Activated naive CD4-positive, alpha-beta T cell treated with anti-CD3 and anti-CD28 coated beads, Interleukin-2, amount 10 ng/mL, durations not matched to agents 7 days and 5 days (primary cell): ENCODE measurements at places on chromosomes 1 and 21.

- DNase-seq: no peak
Observed at GRCh38 chr1:81542196-81542595, 258.5 kb upstream of the ADGRL2 start.

GRCh38 chr1:99352821-99353220, 88.5 kb downstream of the PLPPR4 start:
- no peak for DNase-seq

- DNase-seq: no peak
Observed at GRCh38 chr1:20499718-20500117, 8.2 kb downstream of the MUL1 start.

GRCh38 chr1:206909883-206910318, 11.8 kb downstream of the FCMR start:
- no peak for DNase-seq

- DNase-seq: no peak
Observed at GRCh38 chr1:66705110-66705509, 47.1 kb upstream of the DYNLT5 start.

GRCh38 chr1:46472498-46473181, 17.0 kb upstream of the DMBX1 start:
- DNase-seq: no peak

DNA sequence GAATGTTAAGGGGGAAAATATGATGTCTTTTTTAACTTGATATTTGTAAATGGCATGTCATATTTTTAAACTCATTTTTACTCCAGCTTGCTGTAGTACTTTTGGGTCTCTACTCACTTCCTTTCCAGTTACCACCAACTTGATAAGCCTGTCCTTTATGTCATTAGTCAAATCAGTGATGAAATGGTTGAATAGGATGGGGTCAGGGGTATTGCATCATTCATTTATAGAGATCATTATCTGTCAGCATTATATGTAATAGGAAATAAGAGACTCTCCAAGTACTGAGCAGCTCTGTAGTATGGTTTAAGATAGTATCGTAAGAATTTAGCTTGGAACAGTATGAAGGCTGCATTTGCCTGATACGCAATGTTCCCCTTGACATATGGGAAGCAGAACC, 227.3 kb downstream of the BRINP3 start:
- DNase-seq: no peak

DNA sequence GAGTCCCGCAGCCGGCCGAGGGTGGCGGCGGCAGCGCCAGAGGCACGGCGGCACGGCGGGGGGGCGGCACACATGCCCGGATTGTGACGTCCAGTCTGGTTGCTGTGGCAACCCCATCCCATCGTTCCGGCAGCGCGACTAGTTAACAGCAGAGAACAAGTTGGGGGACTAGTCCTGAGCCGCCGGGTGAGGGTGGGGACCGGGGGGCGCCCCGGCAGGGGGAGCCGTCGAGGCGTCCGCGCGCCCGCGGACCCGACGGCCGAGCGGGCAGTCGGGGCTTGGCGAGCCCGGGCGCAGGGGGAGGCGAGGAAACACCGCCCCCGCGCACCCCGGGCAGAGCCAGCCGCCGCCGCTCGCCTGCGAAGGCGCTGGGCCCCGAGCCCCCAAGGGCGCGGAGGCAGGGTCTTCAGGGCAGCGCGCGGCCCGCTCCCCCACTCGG, at the start of gene CHD5:
Gene CHD5 (minus strand): TSS at position 54 of the 439 bp plus-strand sequence. CDS start 298 bp downstream, outside the sequence.
- no peak for DNase-seq

DNA sequence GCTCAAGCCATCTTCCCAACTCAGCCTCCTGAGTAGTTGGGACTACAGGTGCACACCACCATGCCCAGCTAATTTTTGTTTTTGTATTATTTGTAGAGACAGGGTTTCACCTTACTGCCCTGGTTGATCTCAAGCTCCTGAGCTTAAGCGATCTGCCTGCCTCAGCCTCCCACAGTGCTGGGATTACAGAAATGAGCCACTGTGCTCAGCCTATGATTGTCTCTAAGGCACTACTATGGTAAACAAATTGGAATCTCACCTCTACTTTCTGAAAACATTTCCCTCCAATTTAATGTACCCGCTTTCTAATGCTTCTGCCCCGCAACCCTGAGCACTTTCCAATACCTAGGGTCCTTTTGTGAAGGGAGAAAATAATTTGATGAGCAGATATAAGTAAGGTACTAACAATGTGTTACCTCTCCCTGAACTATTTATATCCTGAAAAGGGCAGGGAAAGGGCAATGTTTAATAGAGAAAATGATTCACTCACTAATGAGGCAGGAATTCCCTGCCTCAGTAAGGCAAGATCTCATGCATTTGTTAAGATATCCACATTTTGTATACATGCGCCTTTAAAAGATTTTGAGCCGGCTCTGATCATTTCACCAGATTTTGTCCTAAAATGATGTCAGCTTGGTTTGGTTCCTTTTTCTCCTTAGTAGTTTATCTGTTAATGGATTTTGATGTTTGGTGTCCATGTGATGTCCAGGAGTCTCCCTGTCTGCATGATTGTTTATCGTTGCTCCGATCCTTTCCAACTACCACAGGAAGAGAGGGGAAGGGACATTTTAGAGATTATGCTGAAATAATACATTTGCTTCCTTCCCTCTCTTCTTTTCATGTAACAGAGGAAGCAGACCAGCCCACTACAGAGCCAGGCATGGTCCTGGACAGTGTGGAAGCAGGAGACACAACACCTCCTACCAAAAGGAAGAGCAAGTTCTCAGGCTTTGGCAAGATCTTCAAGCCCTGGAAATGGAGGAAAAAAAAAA, 47.3 kb upstream of the RCC1 start:
- no peak for DNase-seq

DNA sequence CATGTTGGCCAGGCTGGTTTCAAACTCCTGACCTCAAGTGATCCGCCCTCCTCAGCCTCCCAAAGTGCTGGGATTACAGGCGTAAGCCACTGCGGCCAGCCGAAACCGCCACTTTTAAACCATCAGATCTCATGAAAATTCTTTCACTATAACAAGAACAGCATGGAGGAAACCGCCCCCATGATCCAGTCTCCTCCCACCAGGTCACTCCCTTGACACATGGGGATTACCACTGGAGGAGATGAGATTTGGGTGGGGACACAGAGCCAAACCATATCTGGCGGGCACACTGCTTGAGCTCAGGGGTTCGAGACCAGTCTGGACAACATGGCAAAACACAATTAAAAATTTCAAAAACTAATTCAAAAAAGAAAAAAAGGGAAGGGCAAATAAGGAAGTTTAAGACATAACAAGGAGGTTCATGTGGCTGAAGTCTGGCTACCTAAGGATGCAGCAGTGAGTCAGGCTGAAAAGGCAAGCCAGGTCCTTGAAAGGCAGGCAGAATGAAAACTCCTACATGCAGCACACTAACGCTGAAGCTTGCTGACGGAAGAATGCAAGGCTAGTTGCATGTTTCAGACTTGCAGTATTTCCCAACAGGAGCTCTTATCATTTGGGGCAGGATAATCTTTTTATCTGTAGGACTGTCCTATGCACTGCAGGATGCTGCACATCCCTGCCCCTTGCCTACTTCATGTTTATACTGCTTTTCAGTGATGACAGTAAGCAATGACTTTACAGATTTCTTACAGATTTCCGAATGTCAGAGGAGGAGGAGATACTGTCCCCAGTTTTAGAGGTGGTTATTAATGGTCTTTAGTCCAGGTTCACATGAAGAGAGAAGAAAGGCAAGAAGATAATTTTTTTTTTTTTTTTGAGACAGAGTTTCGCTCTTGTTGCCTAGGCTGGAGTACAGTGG, 49.3 kb downstream of the FBXO42 start:
- DNase-seq: no peak

GRCh38 chr1:239593527-239593926, 207.2 kb downstream of the CHRM3 start:
- DNase-seq: no peak

DNA sequence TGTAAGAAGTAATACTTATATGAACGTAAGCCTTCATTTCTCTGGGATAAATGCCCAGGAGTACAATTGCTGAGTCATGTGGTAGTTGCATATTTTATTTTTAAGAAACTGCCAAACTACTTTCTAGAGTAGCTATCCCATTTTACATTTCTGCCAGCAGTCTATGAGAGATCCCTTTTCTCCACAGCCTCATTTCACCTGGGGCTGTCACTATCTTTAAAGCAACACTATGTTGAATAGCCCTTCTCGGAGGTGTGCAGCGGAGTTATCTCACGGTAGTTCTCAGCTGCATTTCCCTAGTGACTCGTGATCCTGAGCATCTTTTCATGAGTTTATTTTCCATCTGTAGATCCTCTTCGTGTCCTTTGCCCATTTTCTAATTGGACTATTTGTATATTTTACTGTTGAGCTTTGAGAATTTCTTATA, 93.4 kb downstream of the ADARB1 start:
- no peak for DNase-seq
